ENCODE measurements at places on chromosomes 16 and 17.

- DNase-seq: no peak
Observed at GRCh38 chr17:28189667-28190066, 129.3 kb upstream of the TMEM97 start.

DNA sequence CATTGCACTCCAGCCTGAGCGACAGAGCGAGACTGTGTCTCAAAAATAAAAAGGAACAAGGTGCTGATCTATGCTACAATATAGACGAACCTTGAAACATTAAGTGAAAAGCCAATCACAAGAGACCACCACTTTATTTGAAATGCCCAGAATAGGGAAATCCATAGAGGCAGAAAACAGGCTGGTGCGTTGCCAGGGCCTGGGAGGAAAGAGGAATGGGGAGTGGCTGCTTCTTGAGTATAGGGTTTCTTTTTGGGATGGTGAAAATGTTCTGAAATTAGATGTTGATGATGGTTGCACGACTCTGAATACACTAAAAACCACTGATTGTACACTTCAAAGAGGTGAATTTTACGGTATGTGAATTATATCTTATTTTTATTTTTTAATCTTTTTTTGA is 20.3 kb upstream of the GLIS2 start:
- DNase-seq: no peak

GRCh38 chr17:16456742-16457316 is 35.2 kb downstream of the LRRC75A start:
- DNase-seq: no peak

- no peak for DNase-seq
Observed at GRCh38 chr16:51161440-51162195, 10.5 kb upstream of the SALL1 start.

DNA sequence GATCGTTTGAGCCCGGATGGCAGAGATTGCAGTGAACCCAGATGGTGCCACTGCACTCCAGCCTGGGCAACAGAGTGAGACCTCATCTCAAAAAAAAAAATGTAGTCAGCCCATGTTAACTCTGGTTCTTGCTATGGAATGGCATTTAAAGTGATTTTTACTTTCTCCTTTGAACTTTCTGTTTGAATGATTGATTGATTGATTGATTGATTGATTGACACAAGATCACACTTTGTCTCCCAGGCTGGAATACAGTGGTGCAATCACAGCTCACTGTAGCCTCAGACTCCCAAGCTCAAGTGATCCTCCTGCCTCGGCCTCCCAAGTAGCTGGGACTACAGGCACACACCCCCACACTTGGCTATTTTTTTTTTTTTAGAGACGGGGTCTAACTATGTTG is 17.0 kb downstream of the SMTNL2 start:
- no peak for DNase-seq

DNA sequence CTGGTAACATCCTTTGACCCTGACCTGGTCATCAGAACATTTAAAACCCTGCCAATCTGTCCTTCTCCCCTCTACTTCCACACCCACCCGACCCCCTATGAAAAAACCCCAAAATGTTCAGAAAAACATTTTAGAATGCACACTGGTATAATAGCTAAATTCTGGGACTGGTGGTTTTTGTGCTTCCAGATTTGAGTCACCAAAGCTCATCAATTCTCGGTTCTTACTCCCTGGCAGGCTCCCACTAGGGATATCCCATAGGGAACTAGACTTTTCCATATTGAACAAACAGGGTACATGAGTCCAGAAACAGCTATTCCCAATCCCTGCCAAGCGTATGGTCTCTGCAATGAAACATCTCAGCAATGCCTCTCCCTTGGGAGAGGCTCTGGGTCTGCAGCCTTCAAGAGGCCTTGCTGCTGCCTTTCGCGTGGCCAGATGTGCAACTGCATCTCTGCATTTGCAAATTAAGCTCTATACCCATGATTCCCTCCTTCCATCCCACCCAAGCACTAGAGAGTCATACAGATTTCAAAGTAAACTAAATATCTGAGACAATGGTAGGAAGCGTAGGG is 67.7 kb downstream of the SMG6 start:
- no peak for DNase-seq

DNA sequence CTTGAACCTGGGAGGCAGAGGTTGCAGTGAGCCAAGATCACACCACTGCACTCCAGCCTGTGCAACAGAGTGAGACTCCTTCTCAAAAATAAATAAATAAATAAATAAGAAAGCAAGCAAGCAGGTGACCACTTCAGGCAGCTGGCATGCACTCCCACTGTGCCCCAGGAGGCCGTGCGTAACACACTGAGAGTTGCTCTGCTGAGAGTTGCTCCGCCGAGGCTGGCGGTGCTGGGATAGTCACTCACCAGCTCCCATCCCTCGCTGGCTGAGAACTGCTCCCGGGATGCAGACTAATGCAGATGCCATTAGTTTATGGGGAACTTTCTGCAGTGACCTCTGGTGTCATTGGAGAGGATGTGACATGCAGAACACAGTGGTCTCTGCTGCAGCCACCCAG is 105.7 kb upstream of the PLCG2 start:
- no peak for DNase-seq

- DNase-seq: no peak
Observed at GRCh38 chr16:87832741-87833502, 36.4 kb downstream of the SLC7A5 start.

All from left renal cortex interstitium (tissue), 4 donors.